ENCODE measurements at places on chromosomes 6 and 20.
A peak's percentile ranks its signal among the peaks of the same experiment; 100 is the strongest.

- DNase-seq, result no peak
Observed at GRCh38 chr6:18842534-18842933, 455.4 kb downstream of the RNF144B start.

DNA sequence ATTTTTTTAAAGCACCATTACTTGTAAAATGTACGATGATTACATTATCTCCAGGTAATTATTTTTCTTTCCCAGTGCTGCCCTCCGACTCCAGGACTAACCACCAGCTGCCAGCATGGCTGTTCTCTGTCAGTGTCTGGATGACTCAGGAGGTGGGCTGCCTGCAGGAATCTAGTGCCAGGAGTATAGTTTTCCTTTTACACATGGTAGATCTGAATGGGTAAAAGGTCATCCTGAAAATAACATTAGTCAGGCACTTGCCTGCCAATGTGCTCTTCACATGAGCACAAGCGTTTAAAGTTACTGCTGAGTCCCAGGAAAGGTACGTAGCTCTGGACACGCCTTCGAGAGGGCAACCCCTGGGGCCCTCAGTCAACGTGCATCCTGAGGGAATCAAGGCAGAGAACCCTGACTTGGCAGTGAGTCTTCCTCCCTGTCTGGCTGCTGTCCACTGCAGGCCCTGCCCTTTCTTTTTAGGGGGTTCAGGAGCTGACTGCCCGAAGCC lies 2.4 kb downstream of the DYNLT1 start:
- DNase-seq, result peak; percentile 90

GRCh38 chr6:136657666-136658065 lies 107.4 kb upstream of the MAP7 start:
- no peak for DNase-seq

DNA sequence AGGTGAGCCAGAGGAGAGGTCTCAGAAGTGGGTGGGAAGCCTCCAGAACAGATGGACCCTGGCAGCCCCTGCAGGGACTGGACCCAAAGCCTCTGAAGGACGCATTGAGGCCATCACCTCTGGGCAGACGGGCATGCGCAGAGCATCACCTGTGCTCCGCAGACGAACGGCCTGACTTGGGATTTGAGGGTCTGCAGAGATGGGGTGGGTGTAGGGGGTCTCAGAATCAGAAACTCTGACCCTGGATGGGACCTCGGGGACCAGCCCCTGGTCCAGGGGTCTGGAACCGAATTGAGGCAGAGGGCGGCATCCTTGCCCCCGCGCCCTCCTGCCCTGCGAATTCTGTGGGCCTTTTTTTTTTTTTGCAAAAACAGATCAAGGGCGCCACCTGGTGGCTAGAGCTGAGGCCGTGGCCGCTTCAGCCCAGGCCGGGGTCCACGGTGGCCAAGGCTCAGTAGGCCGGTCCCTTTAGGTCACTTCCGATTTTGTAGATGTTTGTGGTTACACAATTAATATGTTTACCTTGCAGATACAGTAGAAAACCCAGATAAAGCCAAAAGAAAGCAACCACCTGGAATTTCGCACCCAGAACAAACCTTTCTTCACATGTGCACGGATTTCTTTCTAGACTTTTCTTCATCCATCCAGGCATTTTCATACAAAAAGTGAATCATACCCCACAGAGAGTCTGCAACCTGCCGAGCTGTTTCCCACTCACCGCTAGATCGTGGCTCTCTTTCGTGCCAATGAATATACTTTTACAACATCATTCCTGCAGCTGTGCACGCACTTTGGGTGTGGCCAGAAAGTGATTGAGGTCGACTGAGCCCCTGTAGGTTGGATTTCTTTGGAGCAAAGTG lies 25.9 kb downstream of the ZBP1 start:
- DNase-seq, result peak; percentile 43

- peak; percentile 60 for DNase-seq
Observed at GRCh38 chr20:38222231-38222922, 38.2 kb downstream of the KIAA1755 start.

DNA sequence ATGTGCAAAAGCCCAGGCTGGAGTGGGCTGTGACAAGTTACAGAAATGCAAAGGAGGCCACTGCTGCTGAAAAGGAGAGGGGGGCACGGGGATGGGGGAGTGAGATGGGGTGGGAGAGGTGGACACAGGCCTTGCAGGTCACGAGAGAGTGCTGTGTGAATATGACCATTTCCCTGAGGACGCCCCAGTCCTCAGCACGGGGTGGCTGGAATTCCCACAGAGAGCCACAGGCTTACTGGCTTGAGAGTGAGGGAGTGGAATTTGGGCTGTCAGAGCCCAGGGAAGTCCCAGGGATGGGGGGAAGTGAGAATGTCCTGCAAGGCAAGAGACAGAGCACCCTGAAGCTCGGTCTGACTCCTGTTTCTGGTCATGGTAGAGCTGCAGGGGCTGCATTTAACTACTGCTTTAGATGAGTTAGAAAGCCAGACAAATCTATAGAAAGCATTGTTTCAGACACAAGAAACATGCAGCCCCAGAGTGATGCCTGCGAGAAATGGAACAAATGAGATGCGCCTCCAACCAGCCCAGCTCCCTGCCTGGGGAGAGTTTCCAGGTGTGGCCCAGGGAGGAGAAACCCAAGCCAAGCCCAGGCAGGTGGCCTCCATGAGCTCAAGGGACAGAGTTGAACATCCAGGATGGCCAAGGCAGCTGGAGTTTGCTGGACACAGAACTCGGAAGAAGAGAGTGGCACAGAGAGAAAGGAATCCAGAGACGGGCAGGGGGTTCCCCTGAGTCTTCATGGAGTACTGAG lies 30.5 kb downstream of the NPEPL1 start:
- no peak for DNase-seq

- DNase-seq, result no peak
Observed at GRCh38 chr20:58721951-58722778, 29.6 kb downstream of the NPEPL1 start.

- DNase-seq, result no peak
Observed at GRCh38 chr20:61879694-61880093, 186.0 kb downstream of the TAF4 start.
